ENCODE measurements at places on chromosomes 7 and 10.

DNA sequence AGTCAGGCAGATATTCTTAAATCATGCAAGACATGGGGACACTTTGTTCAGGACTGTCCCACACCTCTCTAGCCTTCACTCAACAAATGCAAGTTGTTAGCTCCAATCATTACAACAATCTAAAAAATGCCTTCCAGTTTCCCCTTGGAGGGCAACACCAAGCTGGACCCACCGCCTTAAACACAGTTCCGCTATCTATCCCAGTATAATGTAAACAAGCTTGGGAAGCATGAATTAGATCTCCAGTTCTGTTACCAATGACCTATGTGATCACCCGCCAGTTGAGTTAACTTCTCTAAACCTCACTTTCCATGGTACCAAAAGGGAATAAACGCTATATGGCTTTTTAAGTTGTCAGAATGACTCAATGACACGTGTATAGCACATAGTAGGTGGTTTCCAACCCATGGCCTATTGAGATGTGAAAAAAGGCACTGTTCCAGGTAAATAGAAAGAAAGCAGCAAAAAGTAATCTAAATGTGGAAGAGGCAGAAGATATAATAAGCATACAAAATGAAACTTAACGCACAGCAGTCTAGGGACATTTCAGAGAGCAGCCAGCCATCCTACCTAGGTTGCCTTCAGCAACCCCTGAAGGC, 2.4 kb upstream of the REEP3 start:
- DNase-seq, result no peak

DNA sequence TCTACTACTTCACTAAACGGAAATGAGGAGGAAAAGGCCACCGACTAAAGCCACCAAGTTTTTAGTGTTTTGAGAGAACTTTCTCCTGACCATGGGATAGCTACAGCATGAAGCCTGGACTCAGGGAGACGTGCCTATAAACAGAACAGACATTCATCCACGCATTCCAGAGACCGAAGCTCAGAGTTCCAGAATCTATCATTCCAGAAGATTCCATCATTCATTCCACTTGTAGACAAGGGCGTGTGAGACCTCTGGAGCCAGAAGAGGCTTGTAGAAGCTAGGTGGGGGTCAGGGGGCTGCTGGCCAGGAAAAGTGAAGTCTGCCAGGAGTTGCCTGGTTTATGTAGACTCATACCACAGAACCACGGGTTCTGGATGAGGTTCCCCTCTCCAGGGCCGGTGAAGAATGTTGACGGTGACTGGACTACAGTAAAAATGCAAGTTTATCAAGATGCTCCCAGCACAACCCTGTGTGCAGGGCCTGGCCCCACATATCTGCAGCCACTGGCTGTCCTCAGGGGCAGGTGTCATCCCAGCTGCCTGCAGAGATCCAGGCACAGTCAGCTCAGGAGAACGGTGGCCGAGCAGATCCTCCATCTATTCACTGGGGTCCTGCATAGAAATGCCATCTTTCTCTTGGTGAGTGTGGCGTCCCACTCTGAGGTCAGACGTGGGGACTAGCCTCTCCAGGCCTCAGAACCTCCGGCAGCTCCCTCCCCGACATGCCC, 215.7 kb downstream of the USP6NL start:
- no peak for DNase-seq

DNA sequence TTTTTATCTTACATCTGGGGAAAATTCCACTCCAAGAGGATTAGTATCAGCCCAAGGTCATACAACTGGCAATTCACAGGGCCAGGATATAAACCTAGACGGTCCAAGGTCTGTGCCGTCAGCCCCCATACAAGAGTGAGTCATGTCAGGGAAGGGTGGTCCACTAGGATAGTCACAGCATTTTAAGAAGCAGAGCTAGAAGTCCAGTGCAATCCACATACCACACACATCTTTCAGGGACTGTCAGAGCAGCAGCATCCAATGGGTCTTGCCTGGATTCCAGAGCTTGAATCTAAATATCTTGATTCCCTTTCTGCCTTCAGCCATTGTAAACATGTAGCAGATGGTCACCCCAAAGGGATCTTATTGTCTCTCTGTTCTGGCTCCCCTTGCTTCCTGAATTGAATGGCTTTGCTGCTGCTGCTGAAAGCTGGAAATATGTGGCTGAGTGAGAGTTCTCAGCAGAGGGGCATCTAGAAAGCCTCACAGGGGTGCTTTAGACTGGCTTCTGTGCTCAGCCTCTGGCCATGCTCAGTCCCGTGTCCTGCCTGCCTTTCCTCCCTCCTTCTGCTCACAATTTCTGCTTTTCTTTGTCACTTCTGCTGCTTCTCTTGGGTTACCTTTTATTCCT, 9.9 kb upstream of the OR6V1 start:
- no peak for DNase-seq

- no peak for DNase-seq
Observed at GRCh38 chr10:131435760-131436457, 124.4 kb upstream of the TCERG1L start.

DNA sequence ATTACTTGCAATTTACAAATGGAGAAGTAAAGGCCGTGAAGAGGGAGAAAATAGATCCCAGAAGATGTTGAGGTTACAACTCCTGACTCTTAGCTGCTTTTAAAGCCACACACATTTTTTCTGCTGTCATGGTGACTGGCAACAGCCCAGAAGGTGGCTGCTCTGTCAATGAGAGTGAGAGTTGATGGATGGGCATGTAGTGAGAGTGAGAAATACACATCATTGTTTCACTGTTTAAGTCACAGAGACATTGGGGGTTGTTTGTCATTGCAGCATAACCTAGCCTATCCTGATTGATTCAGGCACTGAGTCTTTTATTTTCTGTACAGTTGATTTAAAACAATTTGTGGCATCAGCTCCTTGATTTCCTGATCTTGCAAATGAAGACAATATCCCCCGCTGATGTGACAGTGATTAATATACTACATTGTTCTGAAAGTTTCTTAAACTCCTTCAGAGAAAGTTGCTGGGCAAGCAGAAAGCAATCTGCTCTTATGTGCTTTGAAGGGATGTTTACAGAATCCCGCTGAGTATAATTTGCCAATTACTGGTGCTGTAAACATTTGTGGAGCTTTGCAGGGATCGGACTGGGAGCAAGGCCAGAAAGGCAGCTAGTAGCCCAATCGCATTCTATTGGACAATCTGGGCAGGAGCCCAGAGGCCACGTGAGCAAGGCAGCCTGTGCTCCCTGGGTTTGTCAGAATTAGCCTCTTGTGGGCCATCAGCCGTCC, 229.6 kb downstream of the PRPF18 start:
- no peak for DNase-seq

All from stimulated activated CD8-positive, alpha-beta memory T cell treated with anti-CD3 and anti-CD28 coated beads, Interleukin-4, amount 100 ng/mL, for 1 hour (primary cell).